ENCODE measurements at places on chromosomes 6 and 20.

DNA sequence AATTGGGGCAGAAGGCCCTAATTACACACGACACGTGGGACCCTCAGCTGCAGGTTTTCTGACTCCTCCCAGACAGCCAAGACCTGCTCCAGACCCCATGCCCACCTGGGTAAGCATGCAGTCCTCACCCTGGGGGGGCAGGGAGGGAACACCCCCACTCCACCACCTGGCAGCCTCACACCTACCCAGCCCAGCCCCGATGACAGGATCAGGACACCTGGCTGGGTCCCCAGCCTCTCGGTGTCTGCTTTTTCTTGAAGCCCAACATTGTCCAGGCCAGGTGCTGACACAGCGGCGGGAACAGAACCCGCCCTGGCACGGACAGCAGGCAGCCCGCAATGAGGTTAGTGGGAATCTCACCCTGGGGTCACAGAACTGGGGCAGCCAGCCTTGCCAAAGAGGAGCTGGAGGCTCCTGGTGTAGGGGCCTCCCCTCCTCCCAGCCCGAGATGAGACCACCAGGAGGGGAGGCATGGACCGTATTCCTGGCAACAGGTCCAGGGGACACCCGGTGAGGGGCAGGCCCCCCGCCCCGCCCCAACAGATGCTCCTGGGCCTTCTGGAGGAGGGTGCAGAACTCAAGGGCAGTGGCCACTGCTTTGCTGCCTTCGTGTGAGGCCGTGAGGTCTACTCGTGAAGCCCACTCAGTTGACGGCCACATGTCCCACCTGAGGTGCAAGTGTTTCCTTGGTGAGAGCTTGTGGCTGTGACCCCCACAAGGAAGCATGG, 103.8 kb downstream of the DLL1 start:
- DNase-seq, result no peak

DNA sequence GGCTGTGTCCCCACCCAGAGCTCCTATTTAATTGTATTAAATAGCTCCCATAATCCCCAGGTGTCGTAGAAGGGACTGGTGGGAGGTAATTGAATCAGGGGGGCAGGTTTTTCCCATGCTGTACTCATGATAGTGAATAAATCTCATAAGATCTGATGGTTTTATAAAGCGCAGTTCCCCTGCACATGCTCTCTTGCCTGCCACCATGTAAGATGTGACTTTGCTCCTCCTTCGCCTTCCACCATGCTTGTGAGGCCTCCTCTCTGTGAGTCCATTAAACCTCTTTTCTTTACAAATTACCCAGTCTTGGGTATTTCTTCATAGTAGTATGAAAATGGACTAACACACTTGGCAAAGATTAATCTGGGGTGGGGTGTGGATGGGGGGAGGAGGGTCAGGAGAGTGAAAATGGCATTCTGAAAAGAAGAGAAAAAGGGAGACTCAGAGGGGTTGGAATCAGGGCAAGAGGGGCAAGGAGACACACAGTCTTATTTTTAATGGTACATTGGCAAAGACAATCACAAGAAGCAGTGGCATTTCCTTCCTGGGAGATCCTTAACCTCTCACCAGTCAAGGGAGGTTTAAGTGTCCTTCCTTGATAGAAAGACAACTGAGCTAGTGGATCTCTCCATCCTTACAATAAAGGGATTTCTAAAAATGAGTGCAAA, 37.5 kb upstream of the NOX3 start:
- no peak for DNase-seq

- no peak for DNase-seq
These were observed 82.9 kb upstream of the SCAF8 start for GRCh38 chr6:154650351-154650750.

DNA sequence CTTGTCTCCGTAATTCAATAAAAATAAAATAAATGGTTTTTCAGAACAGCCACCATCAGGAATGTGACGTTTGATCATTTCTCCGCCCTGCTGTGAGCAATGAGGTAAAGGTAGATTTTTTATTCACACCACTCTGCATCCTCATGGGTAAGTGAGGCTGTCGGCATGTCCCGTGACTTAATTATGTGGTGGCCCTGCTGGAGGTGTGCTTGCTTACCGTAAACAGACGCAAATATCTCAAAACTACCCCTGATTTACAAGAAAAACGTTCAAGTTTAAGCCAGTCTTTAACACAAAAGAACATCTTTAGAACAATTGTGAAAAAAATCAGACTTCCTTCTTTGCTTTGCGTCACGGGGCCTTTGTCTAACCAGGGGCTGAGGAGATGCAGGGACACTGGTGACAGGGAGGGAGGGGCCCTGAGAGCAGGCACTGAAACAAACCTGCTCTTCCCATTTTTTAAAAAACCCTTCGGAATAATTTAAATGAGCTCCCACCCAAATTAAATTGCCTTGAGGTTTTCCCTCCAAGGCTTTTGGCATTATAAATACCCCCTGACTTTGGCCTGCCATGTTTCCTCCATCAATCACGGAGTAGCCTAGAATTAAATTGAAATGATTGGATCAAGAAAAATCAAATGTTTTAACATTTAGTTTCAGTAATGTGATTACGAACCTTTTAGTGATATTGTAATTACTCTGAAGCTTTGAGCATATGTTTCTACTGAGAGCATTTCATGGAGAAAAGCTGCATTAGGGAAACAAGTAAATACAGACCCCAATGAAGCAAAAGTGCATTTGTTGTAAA, 13.4 kb downstream of the PRKN start:
- no peak for DNase-seq

GRCh38 chr6:15344831-15345230, 99.0 kb downstream of the JARID2 start:
- no peak for DNase-seq

- DNase-seq, result no peak
These were observed 43.1 kb downstream of the ERMARD start for GRCh38 chr6:169794317-169795055.

DNA sequence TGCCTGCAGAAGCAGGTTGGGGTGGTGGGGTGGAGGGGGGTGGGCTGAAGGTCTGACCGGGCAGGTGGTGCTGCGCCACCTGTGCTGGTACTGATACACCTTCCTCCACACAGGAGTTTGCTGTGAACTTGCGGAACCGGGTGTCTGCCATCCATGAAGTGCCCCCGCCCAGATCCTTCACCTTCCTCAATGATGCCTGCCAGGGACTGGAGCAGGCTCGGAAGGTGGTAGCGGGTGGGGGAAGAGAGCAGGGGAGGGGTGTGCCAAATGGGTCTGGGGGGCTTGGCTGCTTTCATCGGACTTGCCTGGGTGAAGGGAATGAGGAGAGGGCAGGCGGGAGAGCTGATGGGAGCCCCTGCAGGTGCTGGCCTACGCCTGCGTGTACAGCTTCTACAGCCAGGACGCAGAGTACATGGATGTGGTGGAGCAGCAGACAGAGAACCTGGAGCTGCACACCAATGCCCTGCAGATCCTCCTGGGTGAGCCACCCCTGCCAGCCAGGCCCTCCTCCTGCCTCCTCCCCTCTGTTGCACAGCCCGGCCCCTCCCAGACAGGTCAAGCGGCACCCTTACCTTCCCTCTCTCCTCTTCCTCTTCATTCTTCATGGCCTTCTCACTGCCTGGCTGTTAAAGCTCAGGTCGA, 6.7 kb downstream of the DNPH1 start:
- DNase-seq, result no peak

GRCh38 chr6:136226027-136226673, 24.0 kb downstream of the MTFR2 start:
- peak; percentile 44 for DNase-seq

DNA sequence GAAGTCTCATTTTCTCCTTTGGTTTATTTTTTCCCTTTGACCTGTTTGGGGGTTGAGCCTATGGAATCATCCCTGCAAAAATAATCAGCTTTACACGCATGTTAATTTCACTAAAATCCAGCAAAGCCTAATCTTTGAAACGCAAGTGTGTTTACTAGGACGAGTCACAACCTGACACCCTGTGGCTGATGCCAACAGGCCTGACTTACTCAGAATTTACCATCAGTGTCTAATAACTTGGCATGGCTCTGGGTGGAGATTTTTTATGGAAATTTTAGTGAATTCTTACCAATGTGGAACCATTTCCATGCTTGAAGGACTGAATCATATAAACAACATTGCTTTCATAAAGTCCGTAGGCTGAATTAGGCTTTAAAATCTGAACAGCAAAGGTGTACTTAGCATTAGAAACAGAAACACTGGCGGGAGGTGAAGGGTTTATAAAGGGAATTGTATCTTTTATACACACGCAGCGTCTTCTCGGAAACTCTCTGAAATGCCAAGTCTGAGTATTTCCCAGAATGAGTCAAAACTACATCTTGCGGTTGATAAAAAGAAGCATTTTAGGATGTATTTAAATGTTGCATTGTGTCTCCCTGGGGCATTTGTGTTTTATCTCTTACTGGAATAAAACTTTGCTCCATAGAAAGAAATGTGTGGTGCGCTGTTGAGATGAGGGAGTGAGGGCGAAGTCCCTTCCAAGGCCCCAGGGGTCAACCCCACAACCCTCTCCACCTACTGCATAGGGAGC, 81.2 kb downstream of the DACT2 start:
- DNase-seq, result peak; percentile 2

DNA sequence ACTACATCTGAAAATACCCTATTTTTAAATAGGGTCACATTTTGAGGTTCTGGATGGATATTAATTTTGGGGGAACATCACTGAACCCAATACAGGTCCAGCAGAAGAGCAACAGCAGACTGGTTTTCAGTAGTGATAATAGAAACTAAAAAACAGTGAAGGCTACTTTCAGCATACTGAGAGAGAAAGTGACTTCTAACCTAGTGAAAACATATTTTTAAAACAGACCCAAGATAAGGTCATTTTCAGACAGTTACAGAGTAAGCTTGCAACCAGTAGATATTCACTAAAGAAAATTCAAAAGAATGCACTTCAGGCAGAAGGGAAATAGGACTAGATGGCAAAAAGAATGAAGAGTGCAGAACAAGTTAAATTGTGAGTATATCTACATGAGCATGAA, 42.0 kb upstream of the TMEM244 start:
- DNase-seq, result no peak

- no peak for DNase-seq
These were observed at the start of gene GPR31 for GRCh38 chr6:167157863-167158262. GPR31 (minus strand) TSS chr6:167157980; CDS start chr6:167157831, 149 bp downstream.

- DNase-seq, result no peak
These were observed 501.8 kb upstream of the SULF2 start for GRCh38 chr20:48287021-48287494.

DNA sequence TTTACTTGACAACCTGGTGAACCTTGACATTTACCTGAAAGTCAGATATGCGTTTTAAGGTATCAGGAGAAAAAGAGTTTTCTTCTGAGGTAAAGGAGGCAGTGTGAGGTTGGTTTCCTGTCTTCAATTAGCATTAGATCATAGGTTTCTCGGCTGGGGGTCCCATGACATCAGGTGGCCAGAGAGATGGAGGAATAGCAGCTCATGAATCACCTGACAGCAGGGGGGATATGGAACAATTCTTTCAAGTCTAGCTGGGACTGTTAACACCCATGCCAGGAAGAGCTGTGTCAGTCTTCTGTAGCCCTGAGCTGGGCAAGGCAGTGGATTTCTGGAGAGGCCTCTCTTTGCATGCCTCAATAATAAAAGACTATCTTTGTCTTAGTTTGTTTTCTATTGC, 108.0 kb upstream of the TMEM170B start:
- DNase-seq, result no peak

GRCh38 chr20:50062006-50062838, 50.7 kb downstream of the UBE2V1 start:
- no peak for DNase-seq

GRCh38 chr6:168537540-168537884, 96.5 kb downstream of the SMOC2 start:
- no peak for DNase-seq

GRCh38 chr6:14614631-14615030, 497.1 kb downstream of the CD83 start:
- DNase-seq, result no peak

DNA sequence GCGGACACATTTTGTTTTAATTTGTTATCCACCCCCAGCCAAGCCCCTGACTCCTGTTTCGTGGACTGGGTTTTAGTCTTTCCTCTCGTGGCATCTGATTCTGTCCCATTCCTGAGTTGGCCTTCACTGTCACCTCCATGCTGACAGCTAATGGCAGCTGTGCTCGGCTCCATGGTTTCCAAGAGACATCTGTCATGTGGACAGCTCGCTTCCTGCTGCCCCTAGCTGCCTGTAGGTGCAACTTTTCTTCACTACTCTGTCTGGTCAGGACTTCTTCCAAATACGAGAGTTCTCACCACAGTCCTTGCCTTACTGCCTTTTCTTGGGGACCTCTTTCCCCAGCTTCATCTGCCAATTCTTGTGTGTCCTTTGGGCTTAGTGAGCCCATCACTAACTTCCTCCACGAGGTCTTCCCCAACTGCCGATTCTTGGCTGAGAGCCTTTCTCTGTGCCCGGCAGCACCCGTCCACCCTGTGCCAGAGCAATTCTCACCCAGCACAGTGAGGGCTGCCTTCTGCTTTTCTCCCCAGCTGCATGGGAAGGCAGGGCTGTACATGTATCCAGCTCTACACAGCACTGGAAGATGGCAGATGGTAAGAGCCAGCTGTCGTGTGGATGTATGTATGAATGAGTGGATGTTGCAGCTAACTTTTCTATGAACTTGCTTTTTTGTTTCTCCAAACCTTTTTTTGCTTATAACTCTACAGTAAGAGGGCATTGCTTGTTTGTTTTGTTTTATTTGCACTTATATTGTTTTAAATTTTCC, 140.4 kb downstream of the F13A1 start:
- no peak for DNase-seq

- no peak for DNase-seq
These were observed 474.4 kb upstream of the HSF2 start for GRCh38 chr6:121925024-121925423.

GRCh38 chr20:8678098-8678776, 390.6 kb upstream of the PLCB4 start:
- DNase-seq, result no peak

- DNase-seq, result peak; percentile 6
These were observed 75.7 kb downstream of the BMP7 start for GRCh38 chr20:57190536-57191264.

DNA sequence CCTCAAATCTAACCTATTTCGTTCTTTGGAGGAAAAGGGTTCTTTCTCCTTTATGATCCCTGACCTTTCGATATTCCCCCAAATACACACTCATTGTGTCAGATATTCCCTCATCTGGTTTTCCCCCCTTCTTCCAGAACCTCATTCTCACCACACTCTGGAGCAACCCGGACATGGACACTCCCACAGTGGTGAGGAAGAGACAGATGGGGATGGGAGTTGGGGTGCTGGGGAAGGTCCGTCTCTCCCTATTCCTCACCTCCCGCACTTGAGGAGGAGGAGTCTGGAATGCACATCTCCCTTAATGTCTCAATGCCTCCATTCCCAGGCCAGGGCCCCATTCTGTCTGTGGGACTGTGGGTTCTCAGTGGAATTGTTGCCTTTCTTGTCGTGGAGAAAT, 1.3 kb downstream of the SLC39A7 start:
- DNase-seq, result no peak

- DNase-seq, result no peak
These were observed 53.2 kb upstream of the PBOV1 start for GRCh38 chr6:138271451-138271850.
